NCI-H2029 treated with DMSO at 0.1 percent for 48 hours (cell line): ENCODE measurements at places on chromosomes 3 and 15.

- DNase-seq: no peak
These were observed 20.2 kb downstream of the AMOTL2 start for GRCh38 chr3:134353831-134354611.

DNA sequence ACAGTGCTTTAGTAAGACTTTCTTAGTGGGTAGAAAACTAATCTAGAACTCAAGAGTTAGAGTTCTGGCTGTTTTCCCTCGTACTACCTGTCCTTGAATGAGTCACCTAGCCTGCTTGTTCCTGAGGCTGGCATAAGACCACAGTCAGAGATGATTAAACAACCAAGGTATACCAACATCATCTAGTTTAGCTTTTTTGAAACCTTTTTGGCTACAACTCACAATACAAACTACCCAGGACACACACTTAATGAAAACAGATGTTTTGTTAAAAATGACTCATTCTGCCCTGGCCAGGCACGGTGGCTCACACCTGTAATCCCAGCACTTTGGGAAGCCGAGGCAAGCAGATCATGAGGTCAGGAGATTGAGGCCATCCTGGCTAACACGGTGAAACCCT lies 4.6 kb downstream of the MCCC1 start:
- no peak for DNase-seq

GRCh38 chr3:37145611-37146010 lies 28.8 kb downstream of the LRRFIP2 start:
- no peak for DNase-seq

- DNase-seq: no peak
These were observed 792 bp downstream of the ATP13A3 start for GRCh38 chr3:194485881-194486539.

DNA sequence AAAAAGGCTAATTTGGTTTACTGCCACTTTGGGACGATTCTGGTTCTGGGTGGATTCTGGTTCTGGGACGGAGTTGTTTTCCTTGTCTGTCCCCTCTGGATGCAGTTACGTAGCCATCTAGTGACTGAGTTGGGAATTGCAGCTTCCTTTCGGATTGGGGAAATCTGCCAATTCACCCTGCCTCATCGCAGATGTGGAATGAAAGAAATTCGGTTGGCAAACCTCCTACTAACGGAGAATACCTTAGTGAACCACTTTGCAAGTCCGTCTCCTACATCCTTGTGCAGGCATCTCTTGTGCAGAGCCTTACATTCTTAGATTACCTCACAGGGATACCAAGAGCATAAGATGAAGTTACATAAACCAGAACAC lies 31.5 kb upstream of the AP4E1 start:
- DNase-seq: peak; percentile 10

GRCh38 chr3:120077731-120078130 lies 16.5 kb downstream of the GSK3B start:
- no peak for DNase-seq

DNA sequence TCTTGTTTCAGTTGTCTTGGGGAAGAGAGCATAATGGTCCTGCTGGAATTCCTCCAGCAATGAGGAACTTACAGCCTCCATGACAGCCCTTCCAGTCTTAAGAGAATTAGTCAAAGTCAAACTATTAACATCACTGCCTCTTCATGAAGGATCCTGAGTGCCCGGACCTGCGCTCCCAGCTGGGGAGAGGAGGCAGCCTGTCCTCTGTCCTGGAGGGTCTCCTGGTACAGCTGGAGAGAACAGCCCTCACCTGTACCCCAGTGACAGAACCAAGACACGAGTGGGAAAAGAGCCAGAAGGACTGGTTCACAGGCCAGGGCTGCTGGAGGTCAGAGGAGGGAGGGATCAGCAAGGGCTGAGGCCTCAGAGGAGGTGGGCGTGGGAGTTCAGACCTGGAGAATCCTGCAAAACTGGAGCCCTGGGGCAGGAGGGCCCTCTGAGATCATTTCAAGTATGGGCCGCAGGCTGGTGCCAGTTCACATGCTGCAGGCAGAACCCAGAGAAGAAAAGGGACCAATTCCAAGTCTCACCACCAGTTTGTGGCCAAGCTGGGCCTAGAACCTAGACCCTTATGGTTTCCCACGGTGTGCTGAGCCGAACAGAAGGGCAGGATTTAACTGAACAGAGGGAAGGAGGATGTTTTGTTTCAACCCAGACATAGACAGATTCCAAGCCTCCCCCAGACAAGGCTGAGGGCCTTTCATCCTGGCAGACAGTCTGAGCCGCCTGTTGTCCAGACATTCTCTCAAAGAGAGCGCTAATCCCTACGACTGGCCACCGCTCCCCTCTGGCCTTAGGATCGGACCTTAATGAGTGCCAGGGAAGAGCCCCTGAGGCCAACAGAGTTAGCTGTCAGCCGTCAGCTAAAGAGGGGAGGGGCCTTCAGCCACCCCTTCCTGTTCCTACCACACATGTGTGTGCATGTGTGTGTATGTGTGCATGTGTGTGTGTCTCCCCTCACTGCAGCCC lies 18.2 kb downstream of the LOXL1 start:
- no peak for DNase-seq

DNA sequence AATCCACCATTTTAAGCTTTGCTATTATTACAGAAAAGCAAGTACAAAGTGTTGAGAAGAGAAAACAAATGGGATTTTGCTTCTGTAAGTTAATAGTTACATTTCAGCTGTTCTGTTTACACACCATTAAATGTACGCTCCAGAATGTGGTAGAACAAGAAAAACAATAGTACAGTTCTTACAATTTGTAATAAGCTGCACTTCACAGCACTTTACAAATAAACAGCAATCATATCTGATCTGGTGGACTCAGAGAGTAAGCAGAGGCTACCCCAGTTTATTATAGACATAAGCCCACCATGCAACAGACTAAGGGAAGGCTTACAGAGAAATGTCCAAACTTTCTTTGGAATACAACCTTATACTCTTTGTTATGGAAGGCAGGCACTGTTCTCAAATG lies 126.4 kb downstream of the OXSM start:
- DNase-seq: no peak

GRCh38 chr3:107208796-107209195 lies 168.4 kb upstream of the CCDC54 start:
- DNase-seq: no peak

DNA sequence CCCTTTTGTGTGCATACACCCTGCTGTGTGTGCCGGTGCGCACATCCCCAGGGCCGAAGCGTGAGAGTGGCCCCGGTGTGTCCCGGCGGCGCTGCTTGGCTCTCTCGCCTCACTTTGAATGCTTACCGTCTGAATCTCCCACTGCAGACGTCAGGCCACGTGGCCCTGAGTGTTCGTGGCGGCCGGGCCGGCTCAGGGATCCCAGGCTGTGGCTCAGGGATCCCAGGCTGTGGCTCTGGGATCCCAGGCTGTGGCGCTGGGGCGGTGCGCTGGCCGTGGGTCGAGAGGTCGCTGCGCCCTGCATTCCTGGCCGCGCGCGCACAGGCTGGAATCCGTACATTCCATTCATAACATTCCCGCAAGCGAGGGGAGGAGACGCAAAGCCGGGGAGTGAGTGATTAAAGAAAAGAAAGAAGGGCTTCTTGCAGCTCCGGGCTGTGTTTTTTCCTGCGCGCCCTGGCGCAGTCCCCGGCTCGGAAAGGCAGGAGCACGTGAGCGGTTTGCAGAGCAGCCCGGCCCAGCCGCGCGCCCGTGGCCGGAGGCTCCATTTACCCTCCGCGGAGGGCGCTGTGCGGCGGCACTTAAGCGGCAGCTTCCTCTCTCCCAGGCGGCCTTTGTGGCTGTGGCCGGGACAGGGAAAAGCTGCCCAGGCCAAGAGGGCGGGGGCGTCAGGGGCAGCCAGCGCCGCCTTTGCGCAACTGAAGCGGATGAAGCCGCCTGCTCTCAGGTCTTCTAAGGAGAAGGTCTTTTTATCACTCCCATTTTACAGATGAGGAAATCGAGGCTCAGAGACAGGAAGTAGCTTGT lies 87.0 kb upstream of the ALDH1L1 start:
- DNase-seq: peak; percentile 9

DNA sequence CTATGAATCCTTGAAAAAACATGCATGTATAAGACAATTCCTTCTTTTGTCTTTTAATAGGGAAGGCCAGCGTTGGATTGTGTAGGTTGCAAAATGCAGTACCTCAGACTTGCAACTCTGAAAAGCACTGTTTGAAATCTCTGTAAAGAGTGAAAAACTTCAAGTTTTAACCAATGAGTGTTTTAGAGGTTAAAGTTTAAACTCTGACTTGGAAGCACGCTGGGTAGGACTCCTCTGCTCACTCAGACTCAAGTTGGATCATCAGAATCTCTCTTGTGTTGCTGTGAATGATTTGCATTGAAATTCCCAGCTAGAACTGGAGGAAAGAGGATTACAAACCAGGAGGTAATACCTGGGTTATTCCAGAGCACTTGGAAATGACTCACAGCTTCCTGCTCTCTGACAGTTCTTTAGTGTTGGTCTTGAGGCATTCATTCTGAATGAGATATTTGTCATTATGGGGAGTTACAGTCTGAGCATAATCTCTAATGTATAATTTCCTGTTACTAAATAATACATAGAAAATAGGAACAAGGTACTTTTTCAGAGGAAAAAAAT lies 49.1 kb downstream of the PLS1 start:
- DNase-seq: no peak

- DNase-seq: no peak
These were observed 473 bp downstream of the LSM3 start for GRCh38 chr3:14179114-14179465.

- no peak for DNase-seq
These were observed 9.8 kb upstream of the SLC25A36 start for GRCh38 chr3:140931801-140932200.

- no peak for DNase-seq
These were observed 123.7 kb upstream of the ATP2B2 start for GRCh38 chr3:10628891-10629670.

GRCh38 chr15:64341961-64342360 lies 14.0 kb downstream of the CSNK1G1 start:
- no peak for DNase-seq

DNA sequence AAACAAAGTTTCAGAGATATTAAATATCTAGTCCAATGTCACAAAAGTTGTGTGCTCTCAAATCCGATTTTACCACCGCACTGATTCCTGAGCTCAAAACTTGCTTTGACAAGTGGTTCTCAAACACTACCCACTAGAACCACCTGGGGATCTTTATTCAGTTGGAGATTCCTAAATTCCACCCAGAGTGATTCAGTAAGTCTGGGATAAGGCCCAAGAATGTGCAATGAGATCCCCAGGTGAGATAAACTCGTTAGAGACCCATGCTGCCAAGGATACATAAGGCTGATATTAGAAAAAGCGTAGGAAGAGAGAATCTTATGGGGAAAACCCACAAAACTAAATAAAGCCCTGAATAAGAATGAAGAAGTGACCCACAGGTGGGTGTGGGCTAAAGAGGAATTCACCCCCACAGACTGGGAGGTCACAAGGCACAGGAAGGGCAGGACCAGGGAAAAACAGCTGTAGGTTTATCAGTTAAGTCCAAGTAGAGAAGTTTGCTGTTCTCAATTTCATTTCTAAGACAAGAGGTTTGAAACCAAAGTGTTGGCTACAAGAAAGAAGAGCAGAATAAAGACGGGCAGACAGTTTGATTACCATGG lies 11.5 kb upstream of the RPS17 start:
- DNase-seq: no peak

- DNase-seq: no peak
These were observed 5.0 kb downstream of the TOMM70 start for GRCh38 chr3:100395679-100396431.

- DNase-seq: no peak
These were observed 140.6 kb downstream of the GBE1 start for GRCh38 chr3:81620849-81621248.

- no peak for DNase-seq
These were observed 3.7 kb upstream of the ZNF609 start for GRCh38 chr15:64456634-64457108.

DNA sequence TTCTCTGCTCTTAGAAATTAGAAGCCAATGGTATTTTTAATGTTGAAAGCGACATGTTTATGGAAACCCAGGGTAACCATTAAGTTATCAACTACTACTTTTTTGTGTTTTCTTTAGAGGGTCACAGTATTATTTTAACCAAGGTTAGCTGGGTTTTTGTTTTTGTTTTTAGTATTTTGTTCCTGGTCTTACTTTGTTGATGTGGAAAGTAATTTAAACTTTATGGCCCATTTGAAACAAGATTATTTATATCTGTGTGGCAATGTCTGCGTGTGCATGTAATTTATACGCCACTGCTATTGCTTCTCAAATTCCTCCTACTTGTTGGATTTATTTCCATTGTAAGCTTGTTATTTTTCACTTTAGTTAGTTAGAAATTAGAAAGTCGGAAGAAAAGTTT lies 722.1 kb upstream of the NR2F2 start:
- no peak for DNase-seq

- DNase-seq: no peak
These were observed 84.6 kb upstream of the DPH6 start for GRCh38 chr15:35630532-35630931.

DNA sequence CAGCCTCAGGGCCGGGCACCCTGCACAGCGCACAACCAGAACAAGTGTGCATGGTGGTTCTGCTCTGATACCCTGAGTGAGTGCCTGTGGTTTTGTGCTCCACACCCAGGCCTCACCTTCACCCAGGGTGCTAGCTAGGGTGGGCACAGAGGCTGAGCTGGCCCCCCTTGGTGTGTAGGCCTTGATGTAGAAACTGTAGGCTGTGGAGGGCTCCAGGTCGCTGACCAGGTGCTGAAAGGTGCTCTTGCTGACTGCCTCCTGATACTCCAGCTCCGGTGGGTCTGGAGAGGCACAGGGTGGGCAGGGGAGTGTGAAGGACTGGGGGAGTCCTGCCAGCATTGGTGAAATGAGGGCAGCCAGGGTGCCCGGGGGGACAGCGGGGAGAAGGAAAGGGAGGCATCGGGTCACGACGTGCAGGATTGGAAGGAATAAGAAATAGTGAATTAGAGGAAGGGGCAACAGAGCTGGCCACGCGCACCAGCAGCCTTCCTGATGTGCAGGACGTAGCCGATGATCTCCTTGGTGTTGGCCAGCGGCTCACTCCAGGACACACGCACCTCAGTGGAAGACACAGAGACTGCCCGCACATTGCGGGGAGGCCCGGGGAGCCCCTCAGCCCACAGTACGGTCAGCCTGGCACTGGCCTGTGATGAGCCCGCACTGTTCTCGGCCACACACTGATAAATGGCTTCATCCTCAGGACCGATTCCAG lies 26.6 kb downstream of the RNU5B-1 start:
- no peak for DNase-seq

- no peak for DNase-seq
These were observed 262.0 kb downstream of the SHOX2 start for GRCh38 chr3:157844216-157844615.

- DNase-seq: no peak
These were observed 9.1 kb downstream of the CLCN2 start for GRCh38 chr3:184352149-184352785.
